LoVo (cell line): ENCODE measurements at places on chromosomes 3 and 15.

DNA sequence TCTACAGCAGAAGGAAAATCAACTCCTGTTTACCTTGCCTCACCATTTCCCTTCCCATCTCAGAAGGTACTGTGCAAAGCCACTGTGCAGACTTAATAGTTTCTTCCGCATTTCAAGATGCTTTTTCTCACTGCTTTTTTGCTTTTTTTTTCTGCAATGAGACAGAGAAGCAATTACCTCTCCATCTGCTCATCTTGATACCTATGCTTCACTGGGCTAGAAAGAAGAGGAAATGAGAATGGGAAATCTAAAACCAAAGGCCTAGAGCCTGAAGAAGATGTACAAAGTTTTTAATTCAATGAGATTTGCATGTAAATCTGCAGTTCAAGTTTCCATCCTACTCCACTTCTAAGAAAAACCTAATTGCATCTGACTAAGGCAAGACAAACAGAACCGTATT is 238.1 kb upstream of the SETMAR start:
- no peak for DNase-seq

GRCh38 chr3:108528459-108529252 is 18.3 kb upstream of the MYH15 start:
- no peak for DNase-seq

- no peak for DNase-seq
Measured at GRCh38 chr15:92499731-92500530, 106.2 kb downstream of the ST8SIA2 start.

GRCh38 chr3:109131276-109131675 is 5.2 kb upstream of the C3orf85 start:
- no peak for DNase-seq

DNA sequence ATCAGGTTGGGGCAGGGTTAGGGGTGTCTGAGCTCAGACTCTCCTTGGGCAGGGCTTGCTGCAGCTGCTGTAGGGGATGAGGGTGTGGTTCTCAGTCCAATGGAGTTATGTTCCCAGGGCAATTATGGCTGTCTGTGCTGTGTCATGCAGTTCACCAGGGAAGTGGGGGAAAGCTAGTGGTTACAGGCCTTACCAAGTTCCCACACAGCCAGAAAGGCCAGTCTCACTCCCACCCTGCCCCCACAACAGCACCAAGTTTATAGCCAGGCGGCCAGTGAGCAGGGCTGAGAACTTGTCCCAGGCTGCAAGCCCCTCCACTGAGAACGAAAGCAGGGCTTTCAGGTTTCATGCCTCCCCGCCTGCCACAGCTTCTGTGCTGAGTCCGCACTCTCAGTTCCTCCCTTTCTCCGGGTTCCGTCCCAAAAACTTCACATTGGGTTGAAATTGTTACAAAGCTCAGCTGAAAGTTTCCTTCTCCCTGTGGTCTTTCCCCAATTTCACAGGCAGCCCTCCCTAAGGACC is 19.6 kb upstream of the CPOX start:
- DNase-seq = no peak

- DNase-seq = no peak
Measured at GRCh38 chr15:52006702-52007340, 12.2 kb upstream of the MAPK6 start.

DNA sequence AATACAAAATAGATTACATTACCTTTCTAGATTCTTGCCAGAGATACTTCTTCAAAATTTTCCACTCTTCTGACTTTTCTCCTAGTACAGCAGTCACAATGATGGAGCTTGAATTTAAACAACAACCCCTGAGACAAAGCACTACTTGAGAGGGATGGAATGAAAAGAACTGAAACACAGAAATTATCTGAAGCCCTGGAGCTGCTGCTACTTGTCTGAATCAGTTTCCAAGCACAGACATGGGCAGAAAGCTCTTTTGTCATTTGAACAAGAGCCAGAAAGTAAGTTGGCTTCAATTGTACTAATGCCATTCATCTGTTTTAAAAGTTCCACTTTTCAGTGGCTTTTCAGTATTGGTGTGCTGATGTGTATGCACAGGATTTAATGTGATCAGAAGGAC is 718.5 kb upstream of the ARPP21 start:
- no peak for DNase-seq

GRCh38 chr3:109353057-109353456 is 15.7 kb upstream of the DPPA4 start:
- no peak for DNase-seq

DNA sequence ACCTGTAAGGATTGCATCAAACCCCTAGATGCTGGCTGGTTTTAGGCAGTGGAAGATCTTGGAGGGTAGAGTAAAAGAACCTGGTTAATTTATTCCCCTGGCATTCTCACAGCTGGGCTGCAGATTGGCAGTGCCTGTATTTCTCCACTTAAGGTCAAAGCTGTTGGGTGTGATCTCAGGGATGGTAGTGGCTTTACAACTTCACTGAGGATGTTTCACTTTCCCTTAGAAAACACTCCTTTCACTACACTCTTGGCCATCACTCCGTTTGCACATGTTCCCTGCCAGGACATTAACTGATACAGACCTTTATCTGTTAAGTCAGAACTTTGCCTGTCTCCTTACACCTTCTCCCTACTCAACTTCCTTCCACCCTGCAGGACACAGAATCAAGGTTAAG is 779.1 kb upstream of the SEMA6D start:
- no peak for DNase-seq

GRCh38 chr15:41934843-41935242 is 37.5 kb downstream of the EHD4 start:
- no peak for DNase-seq

- DNase-seq = no peak
Measured at GRCh38 chr15:52800828-52801747, 11.0 kb upstream of the ONECUT1 start.

GRCh38 chr15:31448635-31448979 is 122.0 kb downstream of the KLF13 start:
- DNase-seq = no peak

- no peak for DNase-seq
Measured at GRCh38 chr3:49009396-49009795, 2.2 kb downstream of the WDR6 start.

GRCh38 chr3:63910891-63911290 is 1.3 kb downstream of the SCAANT1 start:
- DNase-seq = no peak

DNA sequence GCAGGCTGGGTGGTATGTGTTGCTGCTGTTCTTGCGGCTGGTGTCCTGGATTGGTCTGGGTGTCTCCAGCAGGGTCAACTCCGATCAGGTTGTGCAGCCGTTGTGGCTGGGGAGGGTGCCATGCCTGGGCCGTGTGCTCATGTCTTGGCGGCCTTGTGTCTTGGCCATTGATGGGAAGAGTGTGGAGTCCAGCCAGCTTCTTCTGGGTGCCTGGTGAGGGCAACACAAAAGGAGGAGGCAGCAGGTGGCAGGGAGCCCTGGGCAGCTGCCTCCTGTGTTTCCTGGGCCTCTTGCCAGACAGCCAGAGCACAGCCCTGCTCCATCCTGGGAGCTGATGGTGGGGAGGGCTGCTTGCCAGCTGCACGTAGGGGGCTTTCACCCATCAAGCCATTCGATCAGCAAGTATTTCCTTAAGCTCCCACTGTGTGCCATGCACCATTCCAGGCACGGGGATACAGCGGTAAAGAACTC is 4.3 kb downstream of the CHAC1 start:
- no peak for DNase-seq

DNA sequence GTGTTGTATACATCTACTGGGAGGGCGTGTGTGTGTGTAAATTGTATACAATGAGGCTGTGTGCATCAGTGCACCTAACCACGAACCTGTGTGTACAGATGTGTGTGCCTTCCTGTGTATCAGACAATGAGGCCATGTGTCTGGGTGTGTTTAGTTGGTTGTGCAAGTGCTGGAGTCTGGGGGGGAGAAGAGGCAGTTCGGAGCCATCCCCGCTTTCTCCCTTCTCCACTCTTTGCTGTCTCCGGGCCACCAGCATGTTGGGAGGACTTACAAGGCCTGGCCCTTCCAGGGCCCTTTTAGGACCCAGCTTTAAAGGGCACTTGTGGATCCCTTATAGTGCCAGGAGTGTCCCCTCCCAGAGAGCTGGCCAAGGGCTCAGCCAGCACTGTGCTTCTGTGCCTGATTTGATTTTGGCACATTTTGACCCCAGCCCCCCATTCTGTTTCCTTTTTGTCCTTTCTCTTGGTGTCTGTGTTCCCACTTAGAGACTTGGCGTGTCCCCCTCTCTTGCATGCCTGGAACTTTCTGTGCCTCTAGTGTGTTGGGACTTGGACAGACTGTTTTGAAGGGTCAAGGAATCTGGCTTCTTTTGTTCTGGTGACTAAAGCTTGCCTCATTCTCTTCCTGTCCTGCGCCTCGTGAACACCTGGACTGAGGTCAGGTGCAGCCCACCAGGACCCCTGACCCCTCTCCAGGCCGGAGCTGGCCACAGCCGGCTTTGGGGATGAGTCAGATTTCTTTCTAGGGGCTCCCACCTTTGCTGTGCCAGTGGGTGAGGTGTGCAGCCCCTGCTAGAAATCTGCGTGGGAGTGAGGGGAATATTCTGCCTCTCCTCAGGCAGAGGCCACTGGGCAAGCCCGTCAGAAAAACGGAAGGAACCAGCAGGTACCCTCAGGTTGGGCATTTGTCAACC is 1.5 kb downstream of the CTDSPL start:
- no peak for DNase-seq

DNA sequence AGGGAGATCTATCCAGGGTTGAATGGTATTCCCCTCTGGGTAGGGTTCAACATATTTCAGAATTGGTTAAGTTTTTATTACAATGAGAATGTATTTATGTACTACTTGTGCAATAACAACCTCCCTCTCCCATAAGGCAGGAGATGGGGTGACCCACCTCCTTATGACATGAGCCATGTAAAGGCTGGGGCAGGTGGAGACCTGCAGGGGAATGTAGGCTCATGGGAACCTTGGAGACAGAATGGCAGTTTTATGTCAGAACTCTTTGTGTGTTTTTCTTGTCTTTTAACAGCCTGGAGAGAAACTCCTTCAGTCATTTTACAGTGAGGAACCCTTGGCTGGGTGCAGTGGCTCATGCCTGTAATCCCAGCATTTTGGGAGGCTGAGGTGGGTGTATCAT is 24.6 kb upstream of the INSYN1 start:
- no peak for DNase-seq
